Inflammatory macrophage treated with lipopolysaccharide for 4 hours (primary cell): ENCODE measurements at places on chromosomes 13 and 19.
A peak's percentile ranks its signal among the peaks of the same experiment; 100 is the strongest.

DNA sequence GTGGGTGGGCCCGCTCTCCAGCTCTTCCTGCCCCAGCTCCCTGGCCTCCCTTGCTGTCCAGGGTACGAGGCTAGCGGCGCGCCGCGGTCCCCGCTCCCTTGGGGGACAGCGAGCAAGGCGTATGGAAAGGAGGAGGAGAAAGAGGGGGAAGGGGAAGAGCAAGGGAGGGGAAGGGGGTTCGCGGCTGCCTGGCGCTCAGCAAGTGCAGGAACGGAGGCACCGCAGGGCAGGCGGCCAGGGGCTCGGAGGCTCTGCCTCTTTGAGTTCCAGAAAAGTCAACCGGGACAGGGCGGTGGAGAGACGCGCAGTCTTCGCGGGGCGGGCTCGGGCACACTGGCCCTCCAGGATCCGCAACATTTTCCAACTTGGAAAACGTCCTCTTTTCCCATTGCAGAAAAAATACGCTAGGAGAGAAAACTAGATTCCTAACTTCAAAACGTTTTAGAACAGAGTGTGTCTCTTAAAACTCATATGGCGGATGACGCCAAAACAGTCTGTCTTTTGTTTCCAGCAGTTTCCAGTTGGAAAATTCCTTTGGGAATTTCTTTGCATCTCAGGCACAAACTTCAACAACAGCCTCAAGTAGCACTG lies 23.1 kb upstream of the TNFRSF19 start:
- DNase-seq, result no peak

GRCh38 chr13:83414393-83414792 lies 467.9 kb downstream of the SLITRK1 start:
- no peak for DNase-seq

- peak; percentile 34 for DNase-seq
Measured at GRCh38 chr19:21698215-21698614, 69.2 kb downstream of the ZNF100 start.

- DNase-seq, result no peak
Measured at GRCh38 chr19:41355802-41356201, 2.1 kb upstream of the TGFB1 start.

DNA sequence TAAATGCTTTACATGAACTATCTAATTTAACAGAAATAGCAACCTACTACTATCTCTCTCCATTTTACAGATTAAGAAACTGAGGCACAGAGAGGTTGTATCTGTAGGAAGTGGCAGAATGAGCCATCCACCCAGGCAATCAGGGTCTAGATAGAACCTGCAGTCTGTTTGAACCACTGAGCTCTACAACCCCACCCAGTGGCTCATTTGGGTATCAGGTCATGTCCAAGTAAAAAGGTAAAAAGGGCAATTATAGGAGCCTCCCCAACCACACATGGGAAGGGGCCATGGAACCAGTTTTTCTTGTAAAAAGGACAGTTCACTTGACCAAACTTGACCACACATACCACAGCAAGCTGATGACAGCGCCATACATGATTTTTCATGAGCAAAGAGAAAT lies 92.9 kb upstream of the SGCG start:
- peak; percentile 11 for DNase-seq

DNA sequence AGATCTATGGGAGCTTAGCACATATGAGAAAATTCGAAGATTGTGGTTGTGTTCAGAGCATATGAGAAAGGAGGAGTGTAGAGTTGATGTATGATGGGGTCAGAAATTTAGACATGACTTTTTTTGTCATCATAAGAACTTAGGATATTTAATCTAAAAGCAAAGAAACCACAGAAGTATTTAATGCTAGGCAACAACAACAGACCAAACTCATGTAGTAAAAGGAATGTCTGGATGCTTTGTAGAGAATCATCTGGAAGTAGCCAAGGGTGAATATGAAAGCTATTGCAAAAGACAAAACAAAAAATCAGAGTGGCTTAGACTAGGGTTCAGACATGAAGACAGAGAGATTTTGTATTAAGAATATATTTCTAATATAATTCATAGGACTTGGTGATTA lies 190.3 kb downstream of the SLITRK1 start:
- DNase-seq, result no peak

DNA sequence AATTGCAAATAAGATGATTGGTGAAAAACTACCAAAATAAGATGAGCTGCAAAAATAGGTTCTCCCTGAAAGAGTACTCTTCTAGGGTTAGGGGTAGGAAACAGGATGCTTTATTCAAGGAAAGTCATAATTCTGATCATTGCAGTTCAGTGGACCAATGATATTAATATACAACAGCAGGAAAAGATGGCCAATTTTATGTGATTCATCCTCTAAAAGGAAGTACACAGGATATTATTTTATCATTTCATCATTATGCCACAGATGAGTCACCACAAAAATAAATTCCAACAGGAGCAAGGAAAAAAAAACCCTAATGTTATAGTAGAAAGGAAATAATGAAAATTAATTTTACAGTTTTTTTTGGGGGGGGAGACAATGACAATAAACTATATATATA lies 205.0 kb downstream of the NALCN start:
- no peak for DNase-seq

DNA sequence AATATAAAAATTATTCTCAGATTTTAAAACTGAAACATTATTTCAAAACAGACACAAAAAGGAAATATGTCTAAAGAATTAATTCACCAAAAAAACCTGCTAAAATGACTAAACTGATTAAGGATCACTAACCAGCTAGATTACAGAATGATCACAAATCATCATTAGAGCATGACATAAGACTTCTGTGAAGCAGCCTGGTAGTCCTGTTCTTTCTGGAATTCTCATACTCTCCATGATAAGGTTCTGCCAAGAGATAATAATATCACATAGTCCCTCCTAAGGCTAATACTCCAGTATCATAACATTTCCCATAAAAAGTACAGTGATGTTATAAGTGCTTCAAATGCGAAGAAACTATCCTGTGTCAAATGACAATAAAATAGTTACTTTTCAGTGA lies 1814.9 kb downstream of the SLITRK5 start:
- no peak for DNase-seq

DNA sequence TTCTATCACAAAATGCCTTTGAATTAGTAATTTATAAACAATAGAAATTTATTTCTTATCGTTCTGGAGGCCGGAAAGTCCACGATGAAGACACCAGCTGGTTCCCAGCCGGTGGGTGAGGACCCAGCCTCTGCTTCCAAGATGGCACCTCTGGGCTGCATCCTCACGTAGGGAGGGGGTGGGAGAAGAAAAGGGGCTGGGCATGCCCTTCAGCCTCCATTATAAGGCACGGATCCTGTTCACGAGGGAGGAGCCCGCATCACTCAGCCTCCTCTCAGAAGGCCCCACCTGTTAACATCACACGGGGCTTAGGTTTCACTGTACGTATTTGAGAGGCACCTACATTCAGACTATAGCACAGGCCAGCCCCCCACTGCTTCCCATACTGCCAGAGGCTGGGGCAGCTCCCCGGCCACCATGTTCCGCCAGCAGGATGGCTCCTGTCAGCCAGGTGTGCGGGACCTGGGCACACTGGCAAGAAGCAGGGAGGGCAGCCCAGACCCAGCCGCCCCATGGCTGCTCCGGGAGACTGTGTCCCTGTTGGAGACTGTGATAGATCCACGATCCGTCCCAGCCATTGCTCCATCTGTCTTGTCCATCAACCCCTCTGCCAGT lies 131.6 kb downstream of the SOX1 start:
- no peak for DNase-seq

DNA sequence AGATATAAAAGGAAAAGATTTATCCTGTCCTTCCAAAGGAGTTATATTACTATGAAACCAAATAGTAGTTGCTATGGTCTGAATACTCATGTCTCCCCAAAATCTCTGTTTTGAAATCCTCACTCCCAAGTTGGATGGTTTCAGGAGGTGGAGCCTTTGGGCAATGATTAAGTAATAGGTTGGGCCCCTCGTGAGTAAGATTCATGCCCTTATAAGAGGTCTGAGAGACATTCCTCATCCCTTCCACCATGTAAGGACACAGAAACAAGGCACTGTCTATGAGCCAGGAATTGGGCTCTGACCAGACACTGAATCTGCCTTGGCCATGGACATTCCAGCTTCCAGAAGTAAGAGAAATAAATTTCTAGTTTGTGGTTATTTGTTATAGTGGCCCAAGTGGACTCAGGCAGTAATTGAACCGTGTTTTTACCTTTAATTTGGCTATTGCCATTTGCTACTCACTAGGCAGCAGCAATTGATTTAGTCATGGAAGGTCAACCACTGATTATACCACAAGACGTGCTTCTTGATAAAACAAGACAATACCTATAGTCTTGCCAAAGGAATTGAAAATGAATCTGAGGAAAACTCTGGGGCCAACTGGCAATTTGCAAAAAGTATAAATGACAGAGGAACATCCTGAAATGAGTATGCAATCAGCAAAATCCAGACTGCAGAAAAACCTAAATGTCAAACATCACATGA lies 717.4 kb upstream of the SPRY2 start:
- DNase-seq, result no peak

DNA sequence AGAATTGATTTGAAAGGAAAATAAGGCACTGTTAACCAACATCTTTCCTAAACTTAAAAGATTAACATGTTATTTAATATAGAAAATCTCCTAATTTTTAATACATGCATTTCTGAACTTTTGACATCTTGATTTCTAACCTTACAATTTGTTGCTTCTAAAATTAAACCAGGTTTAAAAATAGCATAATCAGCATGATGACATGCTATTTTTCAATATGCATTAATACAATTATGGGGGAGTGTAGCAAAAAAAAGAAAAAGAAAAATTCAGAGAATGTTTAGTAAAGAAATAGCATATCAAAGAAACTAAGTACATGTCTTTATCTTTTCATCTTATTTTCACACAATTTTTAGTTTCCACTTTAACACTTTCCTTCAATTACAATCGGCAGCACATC lies 98.7 kb downstream of the PCDH9 start:
- no peak for DNase-seq
